Stimulated activated effector memory CD8-positive, alpha-beta T cell treated with anti-CD3 and anti-CD28 coated beads, Interleukin-12 subunit alpha, Interleukin-12 subunit beta, amount 100 ng/mL, for 72 hours (primary cell): ENCODE measurements at places on chromosomes 5 and 9.

DNA sequence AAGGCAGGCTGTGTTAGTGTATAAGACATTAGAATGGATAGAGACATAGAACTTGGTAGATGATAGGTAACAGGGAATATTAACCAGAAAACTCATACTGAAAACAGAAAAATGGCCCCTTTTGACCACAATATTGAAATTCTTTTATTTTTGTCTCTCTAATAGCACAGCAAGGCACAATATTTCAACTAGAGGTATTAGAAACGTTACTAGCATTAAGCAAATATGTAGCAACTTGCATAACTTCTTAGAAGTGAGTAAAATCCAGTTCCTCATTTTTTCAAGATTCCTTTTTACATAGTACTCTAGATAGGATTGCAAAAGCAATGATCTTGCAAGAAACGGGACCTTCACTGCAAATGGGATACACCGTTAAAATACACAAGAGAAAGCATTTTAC is 102.7 kb upstream of the VCAN start:
- no peak for DNase-seq

- DNase-seq = no peak
Observed at GRCh38 chr9:132717326-132717945, 47.2 kb downstream of the GTF3C4 start.

GRCh38 chr9:34635556-34635955 is 2.0 kb downstream of the SIGMAR1 start:
- DNase-seq = no peak

DNA sequence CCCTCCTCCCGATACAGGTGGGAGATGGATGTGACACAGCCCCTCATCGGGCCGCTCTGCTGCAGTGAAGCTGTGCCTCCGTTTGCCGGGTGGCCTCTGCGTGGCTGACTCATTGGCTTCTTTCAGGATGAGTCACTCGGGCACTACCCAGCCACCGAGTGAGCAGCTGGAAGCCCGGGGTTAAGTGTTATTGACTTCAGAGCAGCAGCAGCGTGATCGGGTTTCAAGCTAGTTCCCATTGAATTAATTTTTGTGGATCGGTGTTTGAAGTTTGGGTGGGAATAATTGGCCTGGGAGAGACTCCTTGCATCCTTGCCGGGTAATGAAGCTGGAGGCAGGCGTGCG is 266.4 kb upstream of the IRX4 start:
- DNase-seq = no peak
